ENCODE measurements at places on chromosomes 3 and 15.

DNA sequence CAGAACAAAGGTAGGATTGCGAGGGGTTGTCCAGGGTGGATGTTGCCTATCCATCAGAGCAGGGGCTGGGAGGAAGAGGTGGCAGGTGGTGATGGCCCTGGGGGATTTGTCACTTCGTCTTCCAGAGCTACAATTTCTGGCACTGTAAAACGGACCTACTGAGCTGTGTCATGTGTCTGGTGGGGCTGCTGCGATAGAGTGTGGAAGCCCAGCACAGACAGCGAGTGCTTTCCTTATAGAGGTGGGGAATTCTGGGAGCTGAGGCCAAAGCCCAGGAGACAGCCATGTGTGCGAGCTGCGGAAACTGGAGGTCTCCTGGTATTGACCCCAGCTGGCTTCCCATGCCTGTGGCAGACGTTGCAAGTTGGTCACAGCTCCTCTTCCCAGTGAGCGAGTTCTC lies 61.2 kb upstream of the SEC22A start:
- DNase-seq: no peak

DNA sequence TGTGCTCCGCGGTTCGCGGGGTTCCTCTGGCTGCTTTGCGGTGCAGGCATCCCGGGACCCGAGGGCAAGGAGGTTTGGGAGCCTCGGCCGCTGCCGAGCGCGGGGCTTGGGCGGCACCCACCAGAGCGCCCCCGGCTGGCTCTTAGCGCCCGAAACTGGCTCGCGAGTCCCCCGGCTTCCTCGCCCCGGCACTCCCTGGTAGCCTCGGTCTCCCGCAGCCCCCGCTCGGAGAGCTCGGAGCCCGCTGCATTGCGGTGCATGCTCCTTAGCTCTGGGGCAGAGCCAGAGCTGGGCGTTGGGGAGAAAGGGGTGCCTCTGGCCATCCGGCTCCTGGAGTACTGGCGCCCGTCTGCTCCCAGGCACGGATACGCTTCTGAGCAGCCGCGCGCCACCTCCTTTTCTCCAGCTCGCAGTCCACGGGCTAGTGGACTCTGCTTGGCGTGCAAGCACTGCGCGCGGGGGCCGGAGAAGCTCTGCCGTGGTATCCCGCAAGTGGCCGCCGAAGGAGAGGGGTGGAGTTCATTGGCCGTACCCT lies 753 bp downstream of the EPHB1 start:
- no peak for DNase-seq

GRCh38 chr15:44296625-44297524 lies 8.4 kb downstream of the GOLM2 start:
- peak; percentile 31 for DNase-seq

- no peak for DNase-seq
Observed at GRCh38 chr3:149009732-149010131, 18.4 kb downstream of the GYG1 start.

- DNase-seq: peak; percentile 47
Observed at GRCh38 chr3:169771497-169772304, 1.5 kb upstream of the MYNN start.

- DNase-seq: no peak
Observed at GRCh38 chr3:89964347-89964746, 856.9 kb downstream of the EPHA3 start.

GRCh38 chr3:25405335-25405734 lies 22.7 kb upstream of the RARB start:
- DNase-seq: no peak

DNA sequence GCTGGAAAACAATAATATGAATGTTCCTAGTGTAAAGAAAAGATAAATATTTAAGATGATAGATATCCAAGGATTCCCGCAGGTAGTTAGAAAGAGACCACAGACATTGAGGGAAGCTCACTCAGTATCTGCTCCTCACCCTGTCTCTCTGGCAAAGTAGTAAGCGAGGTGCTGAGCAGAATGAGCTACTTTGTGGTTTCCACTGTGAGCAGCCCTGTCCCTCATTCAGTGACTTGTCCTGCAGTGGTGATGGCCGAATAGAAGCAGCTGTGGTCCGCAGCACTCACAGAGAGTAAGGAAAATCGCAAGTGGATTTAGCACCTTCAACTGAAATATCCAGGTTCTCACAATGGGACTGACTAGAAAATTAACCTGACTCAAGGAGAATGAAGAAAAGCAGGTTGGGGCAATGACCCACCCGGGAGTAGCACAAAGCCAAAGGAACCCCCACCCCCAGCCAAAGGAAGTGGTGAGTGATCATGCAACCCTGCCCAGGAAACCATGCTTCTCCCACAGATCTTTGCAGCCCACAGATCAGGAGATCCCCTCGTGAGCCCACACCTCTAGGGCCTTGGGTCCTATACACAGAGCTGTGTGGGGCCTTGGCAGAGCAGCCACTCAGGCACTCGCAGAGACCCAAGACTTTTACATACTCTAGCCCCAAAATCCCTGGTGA lies 21.8 kb upstream of the SLC25A38 start:
- DNase-seq: no peak

- DNase-seq: no peak
Observed at GRCh38 chr3:175940243-175940642, 1081.1 kb downstream of the NAALADL2 start.

- DNase-seq: peak; percentile 60
Observed at GRCh38 chr3:128488636-128488990, 4.4 kb downstream of the GATA2 start.

- DNase-seq: no peak
Observed at GRCh38 chr3:194466761-194467356, 19.9 kb downstream of the ATP13A3 start.

- no peak for DNase-seq
Observed at GRCh38 chr3:128315313-128315712, 151.4 kb downstream of the DNAJB8 start.

- no peak for DNase-seq
Observed at GRCh38 chr15:86526938-86527690, 447.4 kb downstream of the AGBL1 start.

DNA sequence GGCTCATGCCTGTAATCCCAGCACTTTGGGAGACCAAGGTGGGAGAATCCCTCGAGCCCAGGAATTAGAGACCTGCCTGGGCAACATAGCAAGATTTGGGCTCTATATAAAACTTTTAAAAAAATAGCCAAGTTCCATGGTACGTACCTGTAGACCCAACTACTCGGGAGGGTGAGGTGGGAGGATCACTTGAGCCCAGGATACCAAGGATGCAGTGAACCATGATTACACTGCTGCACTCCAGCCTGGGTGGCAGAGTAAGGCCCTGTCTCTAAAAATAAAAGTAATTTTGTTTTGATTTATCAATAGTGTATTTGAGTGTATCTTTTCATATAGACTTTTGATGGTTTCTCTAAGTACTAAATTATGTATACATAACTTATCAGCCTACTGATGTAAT lies 63.1 kb downstream of the LSM3 start:
- no peak for DNase-seq

DNA sequence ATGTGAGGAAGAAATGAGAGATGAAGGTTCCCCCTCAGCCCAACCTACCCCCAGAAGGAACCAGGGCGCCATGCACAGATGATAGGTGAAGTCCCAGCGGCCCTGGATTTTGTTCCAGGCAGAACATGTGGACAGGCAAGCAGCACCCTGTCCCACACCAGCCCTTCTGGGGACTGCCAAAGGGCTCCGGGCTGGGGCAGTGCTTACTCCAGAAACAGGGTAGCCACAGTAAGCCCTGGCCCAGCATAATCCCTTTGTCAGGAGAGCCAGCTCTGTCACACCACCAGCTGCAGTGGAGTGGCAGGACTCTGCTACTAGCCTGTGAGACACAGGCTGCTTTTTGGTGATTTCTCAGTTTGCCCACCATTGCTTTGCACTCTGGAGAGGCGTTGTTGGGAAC lies 6.3 kb downstream of the FBXL22 start:
- DNase-seq: no peak

DNA sequence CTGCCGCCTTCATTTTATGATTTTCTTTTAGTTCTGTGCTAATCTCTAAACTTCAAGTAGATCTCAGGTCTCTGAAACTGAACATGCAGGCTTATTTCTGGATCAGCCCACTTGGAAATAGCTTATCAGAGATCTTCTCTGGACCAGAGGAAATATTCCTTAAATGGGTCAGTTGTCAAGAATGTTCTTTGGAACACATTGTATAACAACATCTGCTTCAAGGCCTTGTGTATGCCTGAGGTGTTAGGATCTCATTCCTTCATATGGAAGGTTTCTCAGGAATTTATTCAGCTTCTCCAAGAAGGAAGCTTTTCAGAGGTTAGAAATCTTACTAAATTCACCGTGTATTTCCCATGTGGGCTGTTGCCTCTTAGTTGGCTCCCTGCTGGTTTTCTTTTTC lies 47.4 kb downstream of the SYN2 start:
- no peak for DNase-seq

DNA sequence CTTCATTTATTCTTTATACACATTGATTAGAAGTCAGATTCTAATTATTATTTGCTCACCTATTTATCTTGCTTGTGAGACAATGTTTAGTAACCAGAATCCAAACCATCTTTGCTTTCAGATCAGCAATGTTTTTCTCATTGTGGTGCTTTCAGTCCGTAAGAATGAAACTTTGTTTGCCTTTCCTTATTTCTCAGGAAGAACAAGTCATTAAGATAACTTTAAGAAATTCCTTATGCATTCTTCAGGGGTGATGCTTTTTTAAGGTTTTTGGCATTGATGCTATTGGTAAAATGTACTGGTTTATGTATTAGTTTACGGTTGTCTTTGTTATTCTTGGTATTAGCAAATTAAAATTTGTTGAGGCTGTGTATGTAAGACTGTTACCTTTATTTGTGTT lies 120.8 kb upstream of the POU1F1 start:
- DNase-seq: no peak

- DNase-seq: peak; percentile 79
Observed at GRCh38 chr3:123067689-123068600, 1.1 kb downstream of the PDIA5 start.

DNA sequence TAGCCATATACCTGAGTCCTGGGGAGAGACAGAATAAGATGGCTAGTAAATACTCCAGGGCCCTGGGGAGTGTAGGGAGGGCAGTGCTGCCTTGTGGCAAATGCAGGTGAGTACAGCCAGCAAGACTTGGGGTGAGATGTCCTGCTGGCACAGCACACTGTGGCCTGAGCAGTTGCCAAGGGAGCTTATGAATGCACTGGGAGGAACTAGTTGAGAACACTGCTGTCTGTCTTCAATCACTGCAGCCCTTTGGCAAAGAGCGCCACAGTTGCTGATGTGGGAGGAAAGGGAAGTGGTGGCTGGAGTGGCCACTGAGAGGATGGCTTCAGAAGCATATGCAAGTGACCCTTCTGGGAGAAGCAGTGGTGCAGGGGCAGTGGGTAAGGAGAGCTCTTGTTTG lies 264.6 kb downstream of the RORA start:
- DNase-seq: peak; percentile 6

GRCh38 chr3:76293856-76294255 lies 508.5 kb upstream of the ZNF717 start:
- no peak for DNase-seq

GRCh38 chr3:172148702-172149565 lies 109.6 kb downstream of the FNDC3B start:
- no peak for DNase-seq

GRCh38 chr15:50277370-50277769 lies 11.8 kb upstream of the HDC start:
- no peak for DNase-seq

- DNase-seq: no peak
Observed at GRCh38 chr3:189394599-189395121, 222.9 kb downstream of the TPRG1 start.
